ENCODE measurements at places on chromosomes 7 and 10. TPM values are rescaled to one million over a fixed set of nuclear protein-coding genes. Genes with fewer than 3 reads are reported as not detected.

The FAM25C gene
- not detected for total RNA-seq

The PARD3 gene
- 34.7 TPM for total RNA-seq

The AKR1C2 gene
- 3.7 TPM for total RNA-seq

The XRCC2 gene
- 2.1 TPM for total RNA-seq

The PAPOLB gene
- not detected for total RNA-seq

The PNLIPRP2 gene
- total RNA-seq: not detected

The ZCCHC24 gene
- total RNA-seq: 25.0 TPM

The SEC31B gene
- total RNA-seq: 5.7 TPM

The SHTN1 gene
- 2.1 TPM for total RNA-seq

The GPR22 gene
- not detected for total RNA-seq

The FKBP14 gene
- total RNA-seq: 19.6 TPM

The DMTF1 gene
- 32.3 TPM for total RNA-seq

The CAMK2B gene
- not detected for total RNA-seq

The FEZF1 gene
- not detected for total RNA-seq

The DLX5 gene
- total RNA-seq: 0.13 TPM

The PNLIP gene
- total RNA-seq: not detected

The MAGI2 gene
- 3.7 TPM for total RNA-seq

The ELAPOR2 gene
- total RNA-seq: 12.9 TPM

The PRF1 gene
- not detected for total RNA-seq

The EZH2 gene
- total RNA-seq: 9.8 TPM

The PLA2G12B gene
- total RNA-seq: not detected

The FRAT1 gene
- 5.7 TPM for total RNA-seq

The TRDMT1 gene
- 3.4 TPM for total RNA-seq

The PDGFA gene
- total RNA-seq: 23.4 TPM

The CALML3 gene
- not detected for total RNA-seq

The CTNNA3 gene
- under 0.01 TPM for total RNA-seq

The DENND11 gene
- total RNA-seq: 6.8 TPM

The LRMDA gene
- total RNA-seq: 0.26 TPM

The GRID1 gene
- 0.16 TPM for total RNA-seq

The HKDC1 gene
- total RNA-seq: 0.13 TPM

The ADAM12 gene
- total RNA-seq: 8.1 TPM

The NRG3 gene
- not detected for total RNA-seq

The HERC4 gene
- 30.9 TPM for total RNA-seq

The METTL27 gene
- 8.1 TPM for total RNA-seq

The DRGX gene
- not detected for total RNA-seq

The GLI3 gene
- 34.0 TPM for total RNA-seq

The FAM241B gene
- total RNA-seq: not detected

The STOX1 gene
- 0.48 TPM for total RNA-seq
